Stimulated activated CD8-positive, alpha-beta memory T cell treated with anti-CD3 and anti-CD28 coated beads, Interleukin-4, amount 100 ng/mL, for 1 hour (primary cell): ENCODE measurements at places on chromosomes 1 and 21.

- DNase-seq = no peak
Observed at GRCh38 chr1:235516862-235517446, 12.7 kb upstream of the B3GALNT2 start.

DNA sequence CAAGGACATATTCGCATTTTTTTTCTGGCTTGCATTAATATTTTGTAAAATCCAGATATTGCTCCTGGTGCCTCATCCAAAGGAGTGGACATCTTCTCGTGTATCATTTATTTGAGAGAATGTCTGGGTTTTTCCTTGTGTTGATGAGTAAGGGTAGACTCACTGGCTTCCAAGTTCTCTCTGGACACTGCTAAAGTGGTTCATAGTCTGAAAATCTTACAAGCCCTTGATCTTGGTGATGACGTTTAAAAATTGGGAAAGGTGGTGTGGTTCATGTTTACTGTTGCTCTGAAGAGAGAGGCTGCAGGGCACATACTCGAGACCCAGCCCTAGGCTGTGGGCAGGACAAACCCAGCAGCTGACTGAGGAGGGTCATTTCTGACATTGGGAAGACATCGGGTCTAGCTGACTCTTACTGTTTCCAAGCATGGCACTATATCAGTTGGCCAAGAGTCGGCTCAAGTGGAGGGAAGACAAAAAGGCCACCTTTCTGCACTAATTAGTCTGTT is 296.2 kb downstream of the LMX1A start:
- no peak for DNase-seq

DNA sequence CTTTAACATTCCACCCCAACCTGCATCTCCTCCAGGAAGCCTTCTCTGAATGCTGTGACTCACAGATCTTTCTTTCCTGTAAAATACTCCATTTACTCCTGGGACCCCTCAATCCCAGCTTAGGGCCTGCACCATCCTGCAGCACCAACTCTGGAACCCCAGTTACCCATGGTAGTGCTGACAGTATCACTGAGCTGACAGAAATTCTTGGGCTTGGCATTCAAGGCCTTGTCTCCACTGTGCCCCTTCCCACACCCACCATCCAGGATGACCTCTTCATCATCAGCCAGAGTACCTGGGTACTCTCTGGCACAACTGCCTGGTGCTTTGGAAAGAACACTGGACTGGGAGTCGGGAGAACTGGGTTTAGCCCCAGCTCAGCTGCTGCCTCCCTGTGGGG is 8.3 kb downstream of the CYB5RL start:
- DNase-seq = no peak

DNA sequence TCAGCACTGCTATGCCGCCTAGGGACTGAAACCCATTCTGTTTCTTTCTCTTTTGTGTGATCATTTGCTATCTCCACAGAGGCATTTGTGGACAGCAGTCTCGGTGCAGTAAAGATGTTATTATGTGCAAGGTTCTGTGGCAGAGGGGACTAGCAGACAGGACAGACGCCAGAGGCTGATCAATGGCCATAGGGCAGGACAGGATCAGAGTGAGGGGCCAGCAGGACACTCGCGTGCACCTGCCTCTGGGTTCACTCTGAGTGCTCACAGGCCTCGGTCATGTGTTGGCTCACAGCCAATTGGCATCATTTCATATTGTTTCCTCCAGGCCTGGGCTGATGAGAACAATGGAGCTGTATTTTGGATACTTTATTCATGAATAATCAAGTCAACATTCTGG is 212.6 kb downstream of the TGFB2 start:
- no peak for DNase-seq

- no peak for DNase-seq
Observed at GRCh38 chr1:46370214-46370633, 23.9 kb upstream of the FAAH start.

DNA sequence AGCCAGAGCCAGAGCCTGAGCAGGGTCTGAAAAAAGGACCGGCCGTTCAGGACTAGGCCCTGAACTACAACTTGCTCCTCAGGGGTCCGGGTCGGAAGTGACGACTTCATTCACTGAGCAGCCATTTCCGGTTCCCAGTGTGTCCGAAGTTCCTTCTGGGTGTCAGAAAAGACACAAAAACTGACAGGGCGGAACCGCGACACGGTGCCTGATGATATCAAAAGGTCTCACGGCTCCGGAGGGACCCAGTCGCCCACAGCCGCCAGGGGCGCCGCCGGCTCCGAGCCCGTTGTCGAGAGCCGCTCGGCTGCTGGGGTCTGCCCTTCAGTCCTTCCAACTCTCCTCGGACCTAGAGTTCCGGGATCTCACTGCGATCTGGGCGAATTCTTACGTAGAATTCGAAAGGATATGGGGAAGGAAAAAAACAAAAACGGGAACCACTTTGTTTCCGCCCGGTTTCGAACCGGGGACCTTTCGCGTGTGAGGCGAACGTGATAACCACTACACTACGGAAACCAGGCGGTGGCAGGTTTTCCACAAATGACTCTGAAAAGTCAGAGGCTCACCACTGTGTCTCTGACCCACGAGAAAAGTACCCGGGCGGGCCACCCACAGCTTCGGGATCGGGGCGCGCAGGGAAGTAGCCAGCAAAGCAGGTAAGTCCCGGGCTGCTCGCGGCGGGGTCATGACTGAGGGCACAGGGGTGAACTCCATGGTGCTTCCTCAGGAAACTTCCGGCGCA is 31.8 kb upstream of the CFAP126 start:
- peak; percentile 94 for DNase-seq

- no peak for DNase-seq
Observed at GRCh38 chr1:68015369-68015768, 35.1 kb downstream of the DIRAS3 start.

- DNase-seq = no peak
Observed at GRCh38 chr1:9441451-9442133, 97.7 kb upstream of the SLC25A33 start.

- no peak for DNase-seq
Observed at GRCh38 chr1:12618661-12618964, 603 bp upstream of the DHRS3 start.

DNA sequence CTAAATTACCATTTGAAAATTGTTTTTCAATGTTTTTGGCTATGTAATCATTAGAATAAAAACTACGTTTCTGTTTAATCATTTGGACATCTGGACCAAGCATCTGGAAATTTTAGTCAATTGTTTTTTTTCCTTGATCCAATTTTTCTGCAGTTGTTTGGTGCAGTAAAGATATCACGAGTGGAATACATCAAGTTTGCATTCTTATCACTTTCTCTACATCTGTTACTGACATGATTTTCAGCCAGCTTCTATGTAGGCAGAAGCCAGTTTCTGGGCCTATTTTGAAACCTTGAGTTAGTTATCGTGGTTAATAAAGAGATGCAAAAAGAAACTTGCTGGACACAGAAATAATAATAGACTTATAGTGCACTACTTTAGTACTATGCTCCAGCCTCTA is 277.9 kb upstream of the ADAMTS5 start:
- DNase-seq = no peak

GRCh38 chr1:116820369-116820768 is 66.1 kb downstream of the CD2 start:
- no peak for DNase-seq

DNA sequence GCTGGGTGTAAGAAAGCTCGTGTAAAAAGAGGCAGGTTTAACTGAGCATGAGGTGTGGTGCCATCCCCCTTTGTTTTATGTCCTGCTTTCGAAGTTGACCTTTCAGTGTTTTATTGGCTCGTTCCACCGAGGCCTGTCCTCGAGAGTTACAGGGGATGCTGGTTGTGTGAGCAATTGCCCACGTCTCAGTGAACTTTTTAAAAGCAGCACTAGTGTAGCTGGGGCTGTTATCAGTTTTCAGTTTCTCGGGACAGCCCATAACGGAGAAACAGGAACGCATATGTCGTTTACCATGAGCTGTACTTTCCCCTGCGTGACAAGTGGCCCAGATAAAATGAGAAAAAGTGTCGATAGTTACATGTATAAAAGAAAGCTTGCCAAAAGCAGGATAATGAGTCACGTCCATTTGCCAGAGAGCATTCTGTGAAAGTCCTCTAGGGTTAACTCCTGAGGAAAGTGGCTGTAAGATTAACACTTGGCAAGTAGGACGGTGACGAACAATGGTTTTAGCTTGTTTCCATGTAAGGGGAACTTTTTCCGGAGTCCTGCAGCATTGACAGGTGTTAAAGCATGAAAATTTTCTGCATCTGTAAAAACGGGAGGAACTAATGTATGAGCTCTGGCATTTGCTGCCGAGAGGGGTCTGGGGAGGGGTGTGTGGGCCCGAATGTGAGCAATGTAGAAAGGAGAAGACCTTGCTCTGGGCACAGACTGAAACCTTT is 7.8 kb upstream of the LRRC47 start:
- DNase-seq = no peak

DNA sequence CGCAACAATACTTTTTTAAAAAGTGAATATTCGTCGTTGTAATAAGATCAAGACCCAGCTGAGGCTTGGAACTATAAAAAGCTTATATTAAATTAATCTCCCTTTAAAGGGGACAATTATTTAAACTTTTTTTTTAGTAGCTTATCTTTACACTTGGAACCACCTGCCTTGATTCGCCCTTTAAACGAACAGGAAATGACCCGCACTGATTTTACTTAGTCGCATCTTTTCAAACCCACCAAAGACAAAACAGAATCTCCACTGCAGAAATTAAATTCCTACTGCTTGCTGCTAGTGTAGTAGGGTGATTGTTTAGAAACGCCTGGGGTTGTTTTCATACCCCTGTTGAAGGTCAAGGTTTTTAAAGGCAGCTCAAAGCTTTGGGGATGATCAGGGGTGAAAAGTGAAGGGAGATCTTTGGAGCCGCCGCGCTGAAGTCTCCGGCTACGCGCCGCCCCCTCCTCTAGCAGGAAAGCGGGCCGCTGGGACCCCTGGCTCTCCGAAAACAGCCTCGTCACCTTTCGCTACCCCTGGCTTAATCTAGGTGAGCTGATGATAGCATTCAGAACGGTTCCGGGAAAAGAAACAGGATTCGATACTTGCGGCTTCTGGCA is 163.4 kb downstream of the RUNX1 start:
- DNase-seq = no peak

DNA sequence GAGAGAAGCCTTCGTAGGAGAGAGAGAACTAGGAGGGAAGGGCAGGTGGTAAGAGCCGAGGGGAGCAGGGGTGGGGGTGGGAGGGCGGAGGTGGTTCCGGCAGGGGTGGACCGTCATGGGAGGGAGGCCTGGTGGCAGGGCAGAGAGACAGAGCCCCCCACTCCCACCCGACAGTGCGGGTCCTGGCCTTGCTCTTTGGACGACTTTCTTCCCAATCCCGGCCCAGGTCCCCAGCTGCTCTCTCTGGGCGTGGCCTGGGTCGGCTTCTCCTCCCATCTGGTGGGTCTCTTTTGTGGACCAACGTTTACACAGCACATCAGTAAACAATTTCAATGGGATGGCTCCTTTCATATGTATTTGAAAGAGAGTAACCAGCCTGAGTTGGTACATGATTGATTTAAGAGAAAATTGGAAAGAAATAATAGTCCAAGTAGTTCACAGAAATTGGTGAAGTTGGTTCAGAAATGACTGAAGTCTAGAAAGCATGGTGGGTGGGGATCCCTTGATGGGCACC is 56.9 kb downstream of the LDLRAD2 start:
- no peak for DNase-seq

- no peak for DNase-seq
Observed at GRCh38 chr1:63912643-63913042, 138.8 kb downstream of the ROR1 start.

DNA sequence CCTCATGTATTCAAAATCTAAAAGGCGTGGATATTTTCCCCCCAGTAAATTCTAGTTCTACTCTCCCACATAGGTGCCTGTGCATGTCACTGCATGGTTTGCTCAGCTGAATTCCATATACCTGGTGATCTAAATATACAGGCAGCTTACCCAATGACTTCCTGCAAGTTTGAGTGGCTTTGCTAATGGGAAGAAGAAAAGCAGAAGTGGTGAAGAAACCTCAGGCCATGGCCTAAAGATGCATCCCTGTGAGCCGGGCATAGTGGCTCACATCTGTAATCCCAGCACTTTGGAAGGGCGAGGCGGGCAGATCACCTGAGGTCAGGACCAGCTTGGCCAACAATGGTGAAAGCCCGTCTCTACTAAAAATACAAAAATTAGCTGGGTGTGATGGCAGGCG is 11.5 kb downstream of the SLC44A3 start:
- DNase-seq = no peak

GRCh38 chr1:218584418-218585155 is 239.5 kb downstream of the TGFB2 start:
- DNase-seq = no peak

- no peak for DNase-seq
Observed at GRCh38 chr1:225532240-225532944, 104.6 kb upstream of the LBR start.

DNA sequence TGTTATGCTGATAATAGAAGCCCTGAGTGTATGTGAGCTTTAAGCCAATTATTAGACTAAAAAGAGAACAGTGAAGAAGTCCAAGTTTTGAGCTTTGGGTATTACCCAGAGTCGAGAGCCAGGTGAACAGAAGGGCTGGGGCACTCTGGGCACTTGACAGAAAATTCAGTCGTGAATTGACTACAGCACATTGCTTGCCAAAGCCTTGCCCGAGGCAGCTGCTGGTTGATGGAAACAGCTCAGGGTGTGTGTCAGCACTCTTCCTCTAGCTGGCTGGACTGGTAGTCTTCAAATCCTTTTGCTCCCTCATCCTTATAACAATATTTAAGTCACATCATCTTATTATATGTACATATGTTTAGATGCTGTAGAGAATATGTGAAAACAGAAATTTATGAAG is 21.3 kb downstream of the PDE4B start:
- no peak for DNase-seq

DNA sequence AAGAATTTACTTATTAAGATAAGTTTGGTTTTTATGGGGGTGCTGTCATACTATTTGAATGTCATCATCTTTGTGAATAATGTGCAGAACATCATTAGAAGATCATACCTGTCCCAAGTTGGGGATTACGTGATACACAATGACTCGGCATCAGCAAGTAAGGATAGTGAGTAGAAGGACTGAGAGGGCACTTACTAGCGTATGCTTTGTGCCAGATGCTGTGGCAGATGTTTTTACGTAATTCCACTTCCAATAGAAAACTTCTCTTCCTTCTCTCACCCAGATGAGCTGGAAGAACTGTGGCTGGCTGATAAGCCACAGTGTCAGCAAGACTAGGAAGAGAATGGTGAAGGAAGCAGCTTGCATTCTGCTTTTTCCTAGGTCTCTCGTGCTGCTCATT is 28.1 kb upstream of the TGFB2 start:
- no peak for DNase-seq
